ENCODE measurements at places on chromosomes 12 and 14. TPM values are rescaled to one million over a fixed set of nuclear protein-coding genes. Genes with fewer than 3 reads are reported as not detected.

- no peak for DNase-seq
These were observed 1.7 kb downstream of the KLHDC2 start for GRCh38 chr14:49769581-49770211.

- no peak for DNase-seq
These were observed 128.1 kb upstream of the AMIGO2 start for GRCh38 chr12:47207829-47208248.

GRCh38 chr14:69615496-69616407 lies 4.4 kb downstream of the SUSD6 start:
- DNase-seq = peak; percentile 29

- peak; percentile 11 for DNase-seq
These were observed 451.8 kb upstream of the TBX3 start for GRCh38 chr12:115135800-115136211.

- DNase-seq = no peak
These were observed 73.2 kb downstream of the IPO8 start for GRCh38 chr12:30622509-30622908.

DNA sequence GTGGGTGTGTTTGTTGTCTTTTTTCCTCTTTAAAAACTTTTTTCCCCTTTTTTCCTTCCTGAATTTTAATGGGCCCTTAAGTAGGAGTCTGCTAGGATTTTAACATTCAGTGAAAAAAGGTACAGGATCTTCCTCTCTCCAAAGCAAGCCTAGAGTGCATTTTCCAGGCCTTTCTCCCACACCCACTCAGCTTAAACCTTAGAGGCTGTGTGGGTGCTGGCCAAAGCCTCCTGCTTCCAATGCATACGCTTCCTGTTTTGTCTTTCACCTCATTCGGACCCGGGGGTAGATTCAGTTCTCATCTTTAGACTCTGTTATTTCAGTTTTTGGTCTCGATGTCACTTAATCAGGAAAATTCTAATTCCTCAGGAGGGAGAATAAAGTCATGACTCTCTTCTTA lies 51.2 kb downstream of the TMEM30B start:
- DNase-seq = no peak

- no peak for DNase-seq
These were observed 468.0 kb upstream of the PRICKLE1 start for GRCh38 chr12:43057566-43057965.

GRCh38 chr12:76762601-76762980 lies 1.3 kb upstream of the ZDHHC17 start:
- DNase-seq = no peak

DNA sequence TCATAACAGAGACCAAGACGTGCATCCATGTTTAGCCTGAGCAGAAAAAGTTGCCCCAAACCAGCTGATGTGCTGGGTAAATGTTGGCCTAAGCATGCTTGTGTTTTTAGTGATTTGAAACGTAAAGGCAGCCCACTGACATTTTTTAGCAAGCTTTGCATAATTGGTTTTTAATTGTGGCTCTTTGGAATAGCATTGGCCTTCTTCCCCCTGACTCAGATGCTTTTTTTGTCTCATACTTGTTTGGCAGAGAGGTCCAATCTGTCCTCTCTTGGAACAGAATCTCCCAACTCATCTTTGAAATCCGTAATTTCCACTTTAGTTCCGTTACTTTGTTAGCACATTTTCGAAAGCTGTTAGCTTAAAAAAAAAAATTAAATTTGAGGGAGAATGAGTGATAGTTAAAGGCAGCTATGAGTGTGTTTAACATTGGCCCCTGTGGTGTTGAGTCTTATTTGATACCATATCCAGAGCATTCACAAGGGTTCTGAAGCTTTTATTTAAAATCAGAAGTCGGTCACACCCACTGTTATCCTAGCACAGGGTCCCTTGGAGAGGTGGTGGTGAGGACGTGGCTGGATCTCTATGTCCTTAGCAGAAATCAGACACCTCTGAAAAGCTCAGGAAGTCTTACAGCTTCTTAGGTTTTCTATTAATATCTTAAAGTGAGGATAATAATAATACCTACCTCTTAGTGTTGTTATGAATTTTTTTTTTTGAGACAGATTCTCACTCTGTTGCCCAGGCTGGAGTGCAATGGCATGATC lies 15.6 kb downstream of the JDP2 start:
- DNase-seq = no peak

DNA sequence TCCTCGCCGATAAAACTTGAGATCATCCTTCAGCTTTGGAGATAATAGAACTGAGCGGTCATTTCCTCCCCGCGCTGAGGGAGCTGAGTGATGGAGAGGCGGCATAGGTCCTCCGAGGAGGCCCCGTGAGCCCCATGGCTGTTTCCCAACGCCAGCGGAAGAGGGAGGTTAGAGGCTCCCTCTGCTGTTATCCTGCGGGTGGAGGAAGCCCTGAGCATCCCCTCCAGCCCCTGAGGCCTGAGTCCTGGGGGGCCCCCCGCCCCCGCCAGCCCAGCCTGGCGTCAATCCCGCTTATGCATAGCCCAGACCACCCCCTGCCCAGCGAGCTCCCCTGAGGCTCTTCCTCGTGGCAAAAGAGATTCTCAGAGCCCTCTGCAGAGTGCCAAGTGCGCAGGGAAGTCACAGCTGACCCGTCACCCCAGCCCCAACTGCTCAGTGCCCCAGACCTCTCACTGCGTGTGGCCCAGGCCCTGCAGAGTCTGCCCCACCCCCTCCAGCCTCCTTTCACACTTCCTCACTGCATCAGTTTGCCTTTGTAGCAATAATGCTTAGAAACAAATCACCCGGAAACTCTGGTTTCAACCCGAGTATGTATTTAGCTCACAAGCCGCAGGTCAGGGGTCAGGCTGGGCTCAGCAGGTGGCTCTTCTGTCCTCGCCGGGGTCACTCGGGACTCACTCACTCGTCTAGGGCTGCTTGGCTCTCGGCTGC lies 44.7 kb upstream of the GALNT9 start:
- no peak for DNase-seq

DNA sequence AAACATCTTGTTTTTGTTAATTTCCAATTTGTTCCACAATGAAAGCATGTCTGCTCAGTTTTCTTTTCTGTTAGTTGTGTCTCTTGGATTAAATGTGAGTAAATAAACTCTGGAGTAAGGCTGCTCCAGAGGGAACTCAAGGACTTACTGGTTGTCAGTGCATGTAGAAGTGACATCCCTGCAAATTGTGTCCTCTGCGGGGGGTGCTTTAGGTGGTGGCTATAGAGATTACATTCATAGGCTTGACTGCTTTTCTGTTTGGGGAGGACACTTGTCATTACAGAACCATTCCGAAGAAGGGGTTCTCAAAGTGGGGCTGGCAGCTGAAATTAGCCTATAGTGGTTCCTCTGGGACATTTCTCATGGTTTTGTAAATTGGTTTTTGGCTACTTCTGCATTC lies 8.8 kb downstream of the TMTC2 start:
- no peak for DNase-seq

DNA sequence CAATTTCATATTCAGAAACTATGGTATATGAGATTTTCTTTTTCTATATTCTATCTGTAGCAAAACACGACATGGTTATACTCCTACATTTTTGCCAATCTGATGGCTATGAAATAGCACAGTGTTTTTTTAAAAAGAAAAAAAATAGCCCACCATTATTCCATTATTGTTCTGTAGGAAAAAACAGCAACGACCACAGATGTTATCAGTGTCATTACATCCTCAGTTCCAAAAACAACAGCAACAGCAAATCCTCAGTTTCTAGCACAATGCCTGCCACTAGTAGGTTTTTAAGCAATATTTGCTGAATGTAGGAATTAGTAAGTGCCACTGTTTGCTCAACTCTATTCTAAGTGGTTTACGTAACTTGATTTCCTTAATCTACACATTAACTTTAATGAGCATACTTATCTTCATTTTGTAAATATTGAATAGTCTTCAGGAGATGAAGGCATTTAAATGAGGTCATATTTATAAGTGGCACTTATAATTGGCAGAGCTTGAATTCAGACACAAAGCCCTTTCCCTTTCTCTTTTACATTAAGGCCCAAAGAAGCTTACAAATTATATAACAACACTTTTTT lies 8.3 kb downstream of the RNASE6 start:
- no peak for DNase-seq

DNA sequence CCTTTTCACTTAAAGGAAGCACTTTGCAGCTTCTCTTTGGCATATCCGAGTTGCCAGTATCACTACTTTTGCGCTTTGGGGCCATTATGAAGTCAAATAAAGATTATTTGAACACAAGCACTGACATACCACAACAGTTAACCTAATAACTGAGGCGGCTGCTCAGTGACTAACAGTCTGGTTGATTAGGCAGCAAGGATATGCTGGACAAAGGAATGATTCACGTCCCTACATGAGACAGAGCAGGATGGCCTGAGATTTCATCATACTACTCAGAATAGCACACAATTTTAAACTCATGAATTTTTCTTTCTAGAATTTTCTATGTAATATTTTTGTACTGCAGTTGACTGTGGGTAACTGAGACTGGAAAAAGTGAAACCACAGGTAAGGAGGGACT lies 56.9 kb upstream of the E2F7 start:
- no peak for DNase-seq

- no peak for DNase-seq
These were observed 420.8 kb downstream of the EGLN3 start for GRCh38 chr14:33529787-33530757.

SYCP3 gene
- total RNA-seq = 0.47 TPM

ACVRL1 gene
- 11.5 TPM for total RNA-seq

TBX3 gene
- total RNA-seq = 1.2 TPM

TSPAN19 gene
- total RNA-seq = 0.16 TPM

POC1B gene
- total RNA-seq = 15.6 TPM

All from occipital lobe (tissue), 3 donors.